Brain pericyte (primary cell): ENCODE measurements at places on chromosomes 1 and 21.

GRCh38 chr1:172540635-172541034 is 7.7 kb downstream of the SUCO start:
- DNase-seq: no peak

DNA sequence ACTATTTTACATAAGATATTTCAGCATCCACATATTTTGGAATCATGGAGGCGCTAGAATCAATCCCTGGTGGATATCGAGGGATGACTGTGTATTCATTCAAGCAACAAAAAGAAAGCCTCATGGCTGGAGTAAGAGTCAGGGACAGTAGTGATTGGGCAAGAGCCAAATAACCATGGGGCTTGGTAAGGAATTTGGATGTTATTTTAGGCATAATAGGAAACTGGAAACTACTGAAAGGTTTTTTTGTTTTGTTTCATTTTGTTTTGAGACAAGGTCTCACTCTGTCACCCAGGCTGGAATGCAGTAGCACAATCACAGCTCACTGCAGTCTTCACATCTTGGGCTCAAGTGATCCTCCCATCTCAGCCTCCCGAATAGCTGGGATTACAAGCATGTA is 33.8 kb upstream of the EYA3 start:
- no peak for DNase-seq

DNA sequence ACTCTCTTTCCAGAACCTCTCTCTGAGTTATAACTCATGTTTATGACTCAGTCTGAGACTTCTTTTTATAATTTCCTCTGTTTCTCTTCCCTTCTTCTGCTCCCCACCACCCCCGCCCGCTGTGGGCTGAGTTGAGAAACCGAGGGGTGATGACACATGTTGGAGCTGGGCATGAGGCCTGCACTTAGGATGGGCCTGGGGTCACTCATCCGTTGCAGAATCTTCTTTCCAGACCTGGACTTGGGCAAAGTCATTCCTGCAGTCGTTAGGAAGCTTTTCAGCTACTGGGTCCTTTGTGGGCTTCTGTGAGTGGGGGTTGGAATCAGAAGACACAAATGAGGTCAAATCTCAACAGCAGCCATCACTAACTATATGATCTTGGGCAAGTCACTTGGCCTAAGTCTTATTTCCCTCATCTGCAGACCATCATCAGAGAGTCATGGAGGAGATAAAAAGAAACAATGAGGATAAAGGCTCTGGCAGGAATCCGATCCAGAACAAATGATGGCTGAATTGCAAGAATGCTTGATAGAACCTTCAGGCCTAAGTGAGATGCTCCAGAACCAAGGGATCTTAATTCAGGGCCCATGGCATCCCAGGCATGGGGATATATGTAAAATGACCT is 53.4 kb downstream of the RPS6KA1 start:
- DNase-seq: no peak

GRCh38 chr1:33137800-33138199 is 44.0 kb downstream of the TRIM62 start:
- no peak for DNase-seq

DNA sequence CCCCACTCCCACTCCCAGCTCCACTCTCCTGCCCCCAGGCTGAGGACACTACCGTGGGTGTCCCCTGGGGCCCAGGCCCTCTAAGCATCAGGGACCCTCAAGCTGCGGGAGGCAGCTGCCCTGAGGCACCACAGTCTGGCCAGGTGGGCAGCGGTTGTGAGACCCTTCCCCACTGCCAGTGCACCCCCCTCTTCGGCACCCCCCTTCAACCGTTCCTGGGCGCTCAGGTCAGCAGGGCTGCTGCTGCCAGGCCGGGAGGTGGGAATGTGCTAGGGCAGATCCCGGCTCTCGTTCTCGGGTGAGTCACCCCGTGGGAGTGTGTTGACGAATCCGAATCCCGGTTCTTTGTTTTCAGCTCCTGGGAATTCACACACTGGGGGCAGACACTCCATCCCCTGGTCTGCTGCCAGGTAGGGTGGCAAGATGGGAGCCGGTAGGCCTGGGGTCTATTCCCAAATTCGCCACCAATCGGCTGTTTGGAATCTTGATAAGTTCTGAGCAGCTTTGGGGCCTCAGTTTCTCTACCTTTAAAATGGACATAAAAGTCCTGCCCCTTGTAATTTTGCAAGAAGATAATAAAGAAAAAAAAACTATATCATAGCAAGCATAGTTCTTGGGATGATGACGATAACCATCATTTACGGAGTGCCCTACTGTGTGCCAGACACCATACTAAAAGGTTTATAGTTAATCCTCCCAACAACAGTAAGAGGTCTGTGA is 28.5 kb upstream of the CASZ1 start:
- DNase-seq: no peak

DNA sequence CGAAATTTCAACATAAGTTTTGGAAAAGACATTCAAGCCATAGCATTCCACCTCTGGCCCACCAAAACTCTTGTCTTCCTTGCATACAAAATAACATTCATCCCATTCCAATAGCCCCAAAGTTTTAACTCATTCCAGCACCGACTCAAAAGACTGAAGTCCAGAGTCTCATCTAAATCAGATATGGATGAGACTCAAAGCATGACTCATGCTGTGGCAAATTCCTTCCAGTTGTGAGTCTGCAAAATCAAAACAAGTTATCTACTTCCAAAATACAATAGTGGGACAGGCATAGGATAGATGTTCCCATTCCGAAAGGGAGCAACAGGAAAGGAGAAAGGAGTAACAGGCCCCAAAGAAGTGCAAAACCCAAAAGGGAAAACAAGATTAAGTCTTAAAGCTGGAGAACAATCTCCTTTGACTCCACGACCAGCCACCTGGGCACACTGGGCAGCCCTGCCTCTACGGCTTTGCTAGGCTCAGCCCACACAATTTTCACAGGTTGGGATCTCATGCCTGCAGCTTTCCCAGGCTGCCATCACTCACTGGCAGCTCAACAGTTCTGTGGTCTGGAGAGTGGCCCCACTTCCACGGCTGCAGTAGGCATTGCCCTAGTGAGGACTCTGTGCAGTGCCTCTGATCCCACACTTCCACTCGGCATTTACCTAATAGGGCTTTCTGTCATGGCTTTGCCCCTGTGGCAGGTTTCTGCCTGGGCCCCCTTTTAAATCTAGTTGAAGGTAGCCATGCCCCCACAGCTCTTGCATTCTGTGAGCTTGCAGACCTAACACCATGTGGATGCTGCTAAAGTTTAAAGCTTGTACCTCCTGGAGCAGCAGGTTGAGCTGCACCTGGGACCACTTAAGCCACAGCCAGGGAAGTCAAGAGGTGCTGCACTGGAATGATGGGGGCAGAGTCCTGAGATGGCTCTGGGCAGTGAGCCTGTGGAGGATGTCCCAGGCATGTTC is 51.0 kb downstream of the RUNX3 start:
- DNase-seq: no peak

DNA sequence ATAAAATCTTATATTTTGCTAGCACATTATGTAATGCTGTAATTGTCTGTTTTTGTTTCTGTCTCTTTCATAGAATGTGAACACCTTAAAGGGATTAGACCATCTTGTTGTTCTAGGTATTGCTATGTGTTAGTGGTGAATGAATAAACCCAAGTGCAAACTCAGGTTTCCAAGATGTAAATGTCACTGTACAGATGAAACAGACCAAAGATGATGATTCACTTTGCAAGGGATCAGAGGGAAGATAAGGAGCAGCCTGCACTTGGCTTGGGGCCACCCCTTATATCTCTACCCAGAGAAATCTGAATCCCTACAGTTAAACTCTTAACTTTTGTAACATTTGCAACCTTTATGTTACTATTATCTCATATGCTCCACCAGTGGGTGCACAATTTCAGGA is 25.4 kb downstream of the UROD start:
- DNase-seq: no peak

DNA sequence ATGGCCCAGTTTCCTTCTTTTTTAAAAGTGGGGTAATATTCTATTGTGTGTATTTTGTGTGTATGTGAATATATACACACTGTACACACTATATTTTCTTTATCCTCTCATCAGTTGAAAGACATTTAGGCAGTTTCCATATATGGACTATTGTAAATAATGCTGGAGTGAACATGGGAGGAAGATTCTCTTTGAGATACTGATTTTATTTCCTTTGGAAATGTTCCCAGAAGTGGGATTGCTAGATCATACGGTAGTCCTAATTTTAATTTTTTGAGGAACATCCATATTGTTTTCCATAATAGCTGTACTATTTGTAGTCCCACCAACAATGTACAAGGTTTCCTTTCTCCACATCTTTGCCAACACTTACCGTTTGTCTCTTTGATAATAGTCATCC is 51.0 kb downstream of the F3 start:
- DNase-seq: peak; percentile 5

DNA sequence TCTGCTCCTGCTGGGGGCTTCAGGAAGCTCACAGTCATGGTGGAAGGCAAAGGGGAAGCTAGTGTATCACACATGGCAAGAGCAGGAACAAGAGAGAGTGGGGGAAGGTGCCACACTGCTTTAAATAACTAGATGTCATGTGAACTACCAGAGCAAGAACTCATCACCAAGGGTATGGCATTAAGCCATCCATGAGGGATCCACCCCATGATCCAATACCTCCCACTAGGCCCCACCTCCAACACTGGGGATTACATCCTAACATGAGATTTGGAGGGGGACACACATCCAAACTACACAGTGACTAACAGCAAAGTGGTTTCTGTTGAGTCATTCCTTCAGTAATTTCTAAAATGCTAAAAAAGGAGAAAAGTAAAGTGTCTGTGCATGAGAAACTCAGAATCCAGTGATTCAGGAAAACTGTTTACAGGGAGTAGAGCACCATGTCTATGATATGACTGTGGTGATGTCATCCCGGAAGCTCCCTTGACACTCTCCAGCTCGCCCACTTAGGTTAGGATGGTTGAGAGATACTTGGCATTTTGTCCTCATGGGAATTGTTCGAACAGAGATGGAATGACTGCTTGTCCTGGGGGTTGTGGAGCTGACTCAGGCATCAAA is 50.3 kb downstream of the CHD1L start:
- DNase-seq: peak; percentile 13

GRCh38 chr1:192861860-192862259 is 53.0 kb downstream of the RGS2 start:
- DNase-seq: no peak

DNA sequence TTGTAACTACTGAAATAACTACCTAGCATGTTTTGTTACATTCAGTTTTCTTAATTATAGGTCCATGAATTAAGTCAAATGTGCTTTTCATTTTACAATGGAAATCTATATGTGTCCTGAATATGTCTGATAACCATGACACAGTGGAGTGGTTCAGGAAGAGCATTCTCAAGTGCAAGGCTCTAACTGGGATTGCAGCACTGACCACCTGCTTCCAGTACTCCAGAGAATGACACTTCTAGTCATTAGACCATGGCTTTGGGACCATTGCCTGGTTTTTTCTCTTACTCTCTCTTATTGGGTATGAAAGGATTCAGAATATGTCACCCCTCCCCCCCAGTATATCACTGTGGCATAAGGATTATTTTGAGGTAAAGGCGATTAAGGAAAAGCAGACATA is 204.9 kb upstream of the CACYBP start:
- no peak for DNase-seq
